GM10248 (cell line): ENCODE measurements at places on chromosomes 3 and 15.

DNA sequence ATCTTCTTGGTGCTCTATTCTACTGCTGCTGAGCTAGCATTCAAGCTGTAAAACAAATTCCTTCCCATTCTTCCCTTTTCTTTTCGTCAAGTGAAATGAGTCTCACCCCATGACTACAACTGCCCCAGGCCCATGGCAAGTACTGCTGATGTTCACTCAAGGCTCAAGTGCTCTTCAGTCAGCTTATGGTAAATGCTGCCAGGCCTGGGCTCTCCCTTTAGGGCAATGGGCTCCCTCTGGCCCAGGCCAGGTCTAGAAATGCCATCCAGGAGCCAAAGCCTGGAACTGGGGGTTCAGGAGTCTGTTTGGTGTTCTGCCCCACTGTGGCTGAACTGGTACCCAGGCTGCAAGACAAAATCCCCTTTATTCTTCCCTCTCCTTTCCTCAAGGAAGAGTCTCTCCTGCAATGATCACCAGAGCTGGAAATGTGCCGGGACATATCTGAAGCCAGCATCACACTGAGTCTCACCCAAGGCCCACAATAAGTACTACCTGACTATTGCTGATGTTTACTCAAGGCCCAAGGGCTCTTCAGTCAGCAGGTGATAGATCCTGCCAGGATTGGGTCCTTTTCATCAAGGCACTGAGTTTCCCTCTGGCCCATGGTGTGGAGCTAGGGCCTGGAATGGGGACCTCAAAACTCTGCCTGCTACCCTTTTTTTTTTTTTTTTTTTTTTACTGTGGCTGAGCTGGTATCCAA, 205.0 kb upstream of the STAC start:
- no peak for DNase-seq

GRCh38 chr3:164608554-164609276, 469.6 kb downstream of the SI start:
- DNase-seq: no peak

GRCh38 chr15:36867436-36867835, 232.9 kb downstream of the MEIS2 start:
- DNase-seq: no peak

DNA sequence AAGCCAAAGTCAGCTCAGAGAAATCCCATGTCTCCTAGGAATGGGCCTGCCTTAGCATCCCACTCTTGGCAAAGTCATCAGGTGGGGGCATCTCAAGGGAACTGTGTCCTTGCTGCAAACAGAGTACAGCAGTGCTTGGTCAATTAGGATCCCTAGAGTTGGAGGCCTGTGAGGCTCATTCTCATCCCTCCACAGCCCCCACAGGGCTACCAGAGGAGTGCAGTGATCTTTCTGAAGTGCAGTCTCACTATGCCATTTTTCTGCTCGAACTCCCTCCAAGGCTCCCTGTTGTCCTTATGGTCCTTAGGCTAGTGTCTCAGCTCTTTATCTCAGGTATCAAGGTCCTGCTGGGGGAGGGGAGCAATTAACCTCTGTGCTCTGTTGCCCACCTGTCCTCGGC, 31.1 kb downstream of the TMEM40 start:
- no peak for DNase-seq

- DNase-seq: no peak
These were observed 55.8 kb downstream of the GASK1A start for GRCh38 chr3:43034911-43035310.

DNA sequence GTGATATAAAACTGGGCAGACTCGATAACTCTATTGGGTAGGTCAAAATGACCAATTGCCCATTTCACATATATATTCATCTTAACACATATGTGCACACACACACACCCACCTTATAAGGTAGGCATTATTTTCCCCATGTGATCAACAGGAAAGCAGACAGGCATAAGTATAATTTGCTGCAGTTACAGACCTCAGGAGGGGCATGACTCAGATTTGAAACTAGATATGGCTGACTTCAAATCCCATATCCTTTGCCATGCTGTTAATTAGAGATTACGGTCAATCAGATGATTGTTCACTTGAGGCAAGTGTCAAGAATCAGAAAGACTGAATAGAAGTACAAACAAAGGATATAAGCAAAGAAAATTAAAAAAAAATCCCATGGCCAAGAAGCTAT, 910.6 kb downstream of the NTRK3 start:
- no peak for DNase-seq

- DNase-seq: no peak
These were observed 1334.4 kb upstream of the ALCAM start for GRCh38 chr3:104032283-104032682.

- no peak for DNase-seq
These were observed 181.4 kb downstream of the MAGI1 start for GRCh38 chr3:65857327-65857726.

DNA sequence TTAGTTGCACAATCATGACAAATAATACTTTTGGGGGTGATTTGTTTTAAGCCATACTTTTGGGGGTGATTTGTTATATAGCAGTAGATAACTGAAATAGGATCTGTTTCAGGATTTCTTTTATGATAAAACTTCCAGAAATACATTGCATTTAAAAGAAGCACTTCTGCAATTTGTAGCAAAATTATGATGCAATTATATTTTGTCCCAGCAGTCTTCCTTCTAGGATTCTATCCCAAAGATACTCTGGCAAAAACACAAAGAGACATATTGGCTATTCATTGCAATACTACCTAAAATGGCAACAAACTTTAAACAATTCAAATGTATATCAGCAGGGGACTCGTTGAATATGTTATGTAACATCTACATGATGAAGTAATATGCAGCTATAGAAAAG, 78.9 kb upstream of the ANKRD28 start:
- DNase-seq: no peak

- DNase-seq: no peak
These were observed 10.0 kb upstream of the CAMKV start for GRCh38 chr3:49879721-49880120.

DNA sequence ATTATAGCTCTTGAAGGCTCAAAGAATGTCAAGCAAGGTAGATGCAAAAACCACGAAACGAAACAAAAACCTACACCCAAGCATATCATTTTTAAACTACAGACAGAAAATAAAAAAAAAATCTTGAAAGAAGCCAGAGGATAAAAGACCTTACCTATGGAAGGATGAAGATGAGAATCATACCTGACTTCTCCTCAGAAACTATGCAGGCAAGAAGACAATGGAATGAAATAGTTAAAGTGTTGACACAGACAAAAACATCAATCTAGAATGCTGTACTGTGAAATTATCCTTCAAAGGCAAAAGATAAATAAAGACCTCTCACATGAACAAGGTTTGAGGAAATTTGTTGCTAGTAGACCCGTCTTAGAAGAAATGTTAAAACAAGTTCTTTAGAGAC, 372.0 kb downstream of the ZIC4 start:
- no peak for DNase-seq

DNA sequence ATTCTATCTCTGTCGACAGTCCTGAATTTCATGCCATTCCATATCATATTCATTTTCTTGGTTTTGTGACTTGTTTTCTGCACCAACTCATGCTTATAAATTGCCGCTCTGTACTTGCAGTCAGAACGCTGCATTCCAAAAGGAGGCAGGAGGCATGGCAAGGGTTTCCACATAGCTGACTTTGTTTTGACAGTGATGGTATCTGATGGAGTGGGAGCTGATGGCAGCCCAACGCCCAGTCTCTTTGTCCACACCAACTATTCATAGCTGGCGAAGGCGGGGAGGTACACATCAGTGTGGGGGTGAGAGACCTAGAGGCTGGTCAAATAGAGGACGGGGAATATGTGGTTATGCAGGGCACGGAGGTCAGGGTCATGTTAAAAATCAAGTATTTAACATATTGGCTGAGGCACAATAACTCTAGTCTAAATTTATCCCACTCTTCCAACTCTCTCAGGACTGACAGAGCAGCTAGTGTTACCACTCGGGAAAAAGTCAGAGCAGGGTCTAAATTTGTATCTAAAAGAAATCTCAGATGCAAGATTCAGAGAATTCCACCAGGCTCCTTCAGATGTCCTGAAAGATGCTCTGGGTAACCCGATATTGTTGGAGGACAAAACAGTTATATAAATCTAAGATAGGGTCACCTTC, 67.8 kb upstream of the ATP13A3 start:
- DNase-seq: no peak

DNA sequence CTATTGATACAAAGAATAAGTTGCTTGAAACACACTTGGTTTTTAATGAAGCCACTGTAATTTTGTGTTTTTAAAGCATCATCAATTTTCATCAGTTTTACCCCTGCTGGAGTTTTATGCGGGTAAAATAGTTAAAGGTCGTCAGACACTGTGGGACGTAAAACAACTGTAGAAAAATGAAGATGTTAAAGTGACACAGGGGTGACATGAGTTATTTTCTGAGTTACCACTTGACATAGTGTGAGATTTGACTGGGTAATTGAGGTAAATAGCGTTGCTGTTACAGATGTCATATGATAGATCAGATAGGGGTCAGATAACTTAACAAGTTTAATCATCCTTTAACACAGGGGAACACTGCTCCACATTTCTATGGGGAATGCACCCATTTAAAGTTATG, 297.6 kb downstream of the CHL1 start:
- DNase-seq: no peak

DNA sequence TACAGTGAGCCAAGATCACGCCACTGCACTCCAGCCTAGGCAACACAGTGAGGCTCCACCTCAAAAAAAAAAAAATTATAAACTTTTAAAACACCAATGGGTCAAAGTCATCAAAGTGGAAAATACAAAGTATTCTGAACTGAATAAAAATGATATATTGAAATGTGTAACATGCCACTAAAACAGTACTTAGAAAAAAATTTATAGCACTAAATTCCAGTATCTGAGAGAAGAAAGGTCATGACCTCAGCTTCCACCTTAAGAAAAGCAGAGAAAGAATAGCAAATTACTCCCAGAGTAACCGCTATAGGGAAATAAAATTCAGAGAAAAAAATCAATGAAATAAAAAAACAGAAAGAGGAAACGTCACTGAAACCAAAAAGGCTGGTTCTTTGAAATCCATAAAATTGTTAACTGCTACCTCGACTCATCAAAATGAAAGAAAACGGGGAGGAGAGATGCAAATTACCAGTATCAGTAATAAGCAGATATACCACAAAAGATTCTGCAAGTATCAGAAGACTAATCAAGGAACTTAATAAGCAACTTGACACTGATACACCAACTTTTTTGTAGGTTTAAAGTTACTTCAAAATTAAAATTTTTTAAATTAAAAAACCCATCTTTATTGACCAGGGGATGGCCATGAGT, 20.8 kb downstream of the ATP13A3 start:
- no peak for DNase-seq

GRCh38 chr3:133213937-133214336, 175.7 kb downstream of the TMEM108 start:
- DNase-seq: no peak

GRCh38 chr3:123028233-123028828, 768 bp upstream of the SEMA5B start:
- DNase-seq: peak; percentile 67

DNA sequence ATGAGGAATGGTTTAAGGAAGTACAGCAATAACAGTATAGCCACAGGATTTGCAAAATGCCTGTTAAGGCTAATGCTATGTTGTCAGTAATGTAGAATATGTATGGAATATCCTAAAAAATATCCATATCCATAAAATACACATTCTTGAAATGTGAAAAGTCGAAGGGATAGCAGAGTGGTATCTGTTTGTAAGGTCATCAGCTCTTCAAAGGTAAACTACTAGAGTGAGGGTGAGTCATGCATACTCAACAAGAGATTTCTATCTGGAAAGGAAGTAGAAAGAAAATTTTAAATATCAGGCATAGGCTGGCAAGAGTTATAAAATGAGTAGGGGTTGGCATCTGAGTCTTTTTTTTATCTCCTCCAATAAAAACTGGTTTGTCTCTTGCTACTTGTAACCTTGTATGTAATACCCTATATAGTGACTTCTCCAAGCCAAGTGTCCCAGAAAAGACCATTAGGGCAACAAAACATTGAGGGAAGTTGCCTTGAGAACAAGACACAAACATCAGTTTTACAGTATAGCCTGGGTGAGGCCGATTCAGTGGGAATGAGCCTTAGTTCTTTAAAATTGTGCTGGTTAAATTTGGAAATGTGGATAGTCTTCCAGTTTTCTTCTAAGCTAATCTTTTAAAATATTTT, 103.1 kb downstream of the SPATA16 start:
- no peak for DNase-seq

- DNase-seq: no peak
These were observed 85.0 kb downstream of the RAB11A start for GRCh38 chr15:65954289-65954741.

DNA sequence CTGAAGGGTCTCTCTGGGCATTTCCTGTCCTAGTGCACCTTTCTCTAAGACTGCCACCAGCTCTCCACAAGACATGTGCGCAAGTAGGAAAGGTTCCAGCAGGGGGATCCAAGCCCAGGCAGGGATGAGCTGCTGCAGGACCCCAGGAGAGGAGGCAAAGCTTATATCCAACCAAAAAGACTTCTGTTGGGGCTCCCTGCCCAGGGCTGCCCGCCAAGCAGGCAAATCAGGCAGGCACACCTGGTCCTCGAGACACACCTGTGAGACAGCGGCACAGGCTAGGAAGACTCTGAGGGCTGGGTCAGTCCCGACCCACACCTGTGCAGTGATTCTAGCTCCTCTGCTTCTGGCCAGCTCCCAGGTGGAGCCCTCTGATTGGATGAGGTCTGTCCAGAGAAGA, 80.6 kb downstream of the MYLK start:
- DNase-seq: no peak

DNA sequence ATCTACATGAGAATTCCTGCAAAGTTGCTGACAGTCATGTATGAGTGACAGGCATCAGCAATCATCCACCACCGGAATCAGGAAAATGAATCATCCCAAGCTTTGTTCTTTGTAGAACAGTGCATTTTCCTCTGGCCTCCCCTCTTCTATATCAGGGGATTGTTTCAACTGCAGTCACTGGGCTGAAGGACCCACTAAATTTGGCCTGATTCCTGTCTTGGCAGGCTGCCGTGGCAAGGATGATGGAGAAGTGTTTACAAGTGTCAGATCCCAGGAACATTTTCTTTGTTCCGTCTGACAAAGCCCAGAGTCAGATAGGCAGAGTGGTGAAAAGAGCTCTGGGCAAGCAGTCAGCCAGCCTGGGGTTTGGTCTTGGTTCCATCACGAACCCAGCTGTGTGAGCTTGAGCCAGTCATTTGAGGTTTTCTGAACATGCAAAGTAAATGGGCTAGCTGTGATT, 175.1 kb upstream of the TSC22D2 start:
- no peak for DNase-seq

GRCh38 chr3:129576514-129577352, 29.7 kb downstream of the PLXND1 start:
- peak; percentile 55 for DNase-seq

- DNase-seq: peak; percentile 64
These were observed 23.7 kb upstream of the TICRR start for GRCh38 chr15:89551550-89551949.

DNA sequence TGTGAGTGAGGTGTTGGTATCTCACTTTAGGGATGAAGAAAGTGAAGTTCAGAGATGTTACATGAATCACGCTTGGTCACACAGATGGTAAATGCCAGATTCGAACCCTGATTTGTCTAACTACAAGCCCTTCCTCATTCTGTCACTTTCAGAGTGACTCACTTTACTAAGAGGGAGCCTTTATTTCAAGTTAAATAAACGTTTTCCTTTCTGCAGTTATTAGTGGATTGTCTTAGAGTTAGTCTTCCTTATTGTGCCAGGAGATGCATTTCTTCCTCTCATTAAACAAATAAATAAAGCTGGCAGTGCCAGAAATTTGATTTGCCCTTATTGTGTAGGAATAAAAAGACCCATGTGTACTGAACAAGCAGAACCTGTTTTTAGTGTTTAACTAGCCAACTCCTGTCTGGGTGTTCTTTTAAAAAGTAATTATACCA, 162.5 kb downstream of the AKAP13 start:
- DNase-seq: no peak
